ENCODE measurements at places on chromosomes 4 and X.

GRCh38 chr4:86185659-86186058 lies 174.2 kb downstream of the MAPK10 start:
- peak; percentile 5 for DNase-seq

GRCh38 chrX:9860826-9861225 lies 74.6 kb downstream of the SHROOM2 start:
- DNase-seq: no peak

DNA sequence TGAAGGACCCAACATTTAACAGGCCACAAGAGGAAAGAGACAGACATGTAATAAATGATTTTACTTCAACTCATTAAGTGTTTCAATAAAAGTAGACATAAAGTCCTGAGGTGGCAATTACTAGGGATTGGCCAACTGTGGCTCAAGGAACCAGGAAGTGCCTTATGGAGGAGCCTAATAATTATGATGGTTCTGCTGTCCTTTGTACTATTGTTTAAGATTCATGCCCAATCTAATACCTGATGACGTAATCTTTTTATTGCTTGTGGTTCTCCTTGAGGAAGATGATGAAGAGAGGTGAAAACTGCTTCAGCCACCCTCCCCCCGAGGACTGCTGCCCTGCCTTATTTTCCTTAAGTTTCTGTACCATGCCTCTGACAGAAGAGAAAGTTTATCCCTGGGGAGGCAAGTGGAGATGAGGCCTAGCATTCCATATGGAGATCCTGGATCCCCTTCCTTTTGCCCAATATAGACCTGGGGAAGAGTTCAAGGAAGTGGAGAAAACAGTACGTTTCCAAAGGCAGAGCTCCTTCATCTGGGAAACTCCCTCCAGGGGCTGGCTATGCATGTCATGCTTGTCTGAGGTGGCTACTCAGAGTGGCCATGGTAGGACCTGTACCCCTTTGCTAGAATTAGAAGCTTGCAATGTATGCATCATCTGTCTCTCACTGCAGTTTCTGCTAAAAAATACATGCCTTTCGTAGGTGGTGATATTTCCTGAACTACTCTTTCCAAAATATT lies 56.8 kb upstream of the FAT1 start:
- DNase-seq: no peak

DNA sequence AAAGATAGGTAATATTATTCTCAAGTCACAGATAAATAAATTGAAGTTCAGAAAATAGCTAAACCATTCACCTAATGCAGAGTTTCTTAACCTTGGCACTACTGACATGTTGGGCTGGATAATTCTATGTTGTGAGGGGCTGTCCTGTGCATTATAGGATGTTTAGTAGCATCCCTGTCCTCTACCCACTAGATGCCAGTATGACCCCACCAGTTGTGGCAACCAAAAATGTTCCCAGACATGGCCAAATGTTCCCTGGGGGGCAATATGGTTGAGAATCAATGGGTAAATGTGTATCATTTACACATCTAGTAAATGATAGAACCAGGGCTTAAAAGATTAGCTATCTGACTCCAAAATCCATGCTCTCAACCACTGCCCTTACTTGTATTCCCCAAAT lies 140.9 kb downstream of the COL4A6 start:
- DNase-seq: no peak

DNA sequence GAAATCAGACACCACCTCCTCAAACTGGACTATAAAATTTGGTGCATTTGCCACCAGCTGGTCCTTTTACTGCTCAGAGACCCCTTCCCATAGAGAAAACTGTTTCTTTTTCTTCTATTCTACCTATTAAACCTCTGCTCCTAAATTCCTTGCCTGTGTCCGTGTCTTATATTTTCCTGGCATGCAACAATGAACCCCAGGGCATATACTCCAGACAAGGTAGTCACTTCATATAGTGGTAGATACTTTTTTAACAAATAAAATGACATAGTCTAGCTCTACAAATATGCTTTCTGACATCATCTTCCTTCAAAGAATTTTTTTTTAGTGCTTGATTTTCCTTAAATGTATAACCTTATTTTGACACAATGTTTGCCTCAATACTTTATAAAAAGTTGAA lies 1402.9 kb upstream of the PABPC4L start:
- no peak for DNase-seq

DNA sequence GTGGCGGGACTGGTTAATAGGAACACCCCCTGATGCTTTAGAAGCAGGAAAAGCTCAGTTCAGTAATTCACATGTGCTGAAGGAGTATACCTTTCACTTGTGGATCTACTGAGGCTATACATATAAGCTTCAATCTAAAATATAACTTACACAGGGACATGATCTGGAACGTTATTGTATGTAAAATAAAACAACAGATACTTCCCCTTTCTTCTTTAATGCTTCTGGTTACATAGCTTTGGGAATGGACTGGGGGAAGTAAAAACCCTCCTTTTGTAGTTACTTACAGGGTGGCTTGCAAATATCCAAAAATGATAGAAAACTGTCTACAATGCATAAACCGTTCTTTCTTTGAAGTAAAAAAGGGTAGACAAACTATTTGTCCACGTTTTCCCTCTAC lies 1.9 kb downstream of the FGG start:
- no peak for DNase-seq

DNA sequence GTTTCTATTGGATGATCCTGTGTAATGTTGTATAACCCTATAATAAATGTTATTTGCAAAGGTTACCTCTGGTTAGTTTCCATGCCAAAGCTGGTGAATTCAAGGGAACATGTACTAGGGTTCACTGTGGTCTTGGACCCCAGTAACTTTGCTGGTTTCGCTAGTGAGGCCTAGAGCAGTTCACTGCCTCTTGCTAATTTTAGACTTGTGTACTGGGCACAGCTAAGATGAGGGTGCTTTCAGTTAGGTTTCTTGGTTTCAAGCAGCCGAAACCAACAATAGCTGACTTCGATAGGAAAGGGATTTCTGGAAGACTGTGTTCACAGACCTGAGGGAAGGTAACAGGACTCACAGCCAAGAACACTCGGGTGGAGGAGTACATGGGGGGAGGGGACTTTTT lies 215.5 kb upstream of the BCOR start:
- DNase-seq: no peak

DNA sequence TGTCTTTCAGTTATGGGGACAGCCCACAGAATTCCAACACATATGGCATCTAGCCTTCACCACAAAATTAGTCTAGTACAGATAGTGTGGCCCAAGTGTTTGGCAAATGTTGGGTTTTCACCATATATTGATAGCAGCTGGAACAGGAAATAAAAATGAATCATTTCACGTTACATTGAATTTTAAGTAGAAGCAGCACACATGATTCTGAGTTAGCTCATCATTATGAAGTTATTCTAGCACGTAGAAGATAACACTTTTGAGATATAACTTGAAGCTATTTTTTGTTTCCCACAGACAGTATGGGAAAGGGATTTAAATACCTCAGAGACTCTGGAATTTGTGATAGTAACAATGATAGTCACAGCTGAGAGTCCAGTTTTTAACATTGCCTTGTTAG lies 118.7 kb downstream of the FAT4 start:
- DNase-seq: no peak

DNA sequence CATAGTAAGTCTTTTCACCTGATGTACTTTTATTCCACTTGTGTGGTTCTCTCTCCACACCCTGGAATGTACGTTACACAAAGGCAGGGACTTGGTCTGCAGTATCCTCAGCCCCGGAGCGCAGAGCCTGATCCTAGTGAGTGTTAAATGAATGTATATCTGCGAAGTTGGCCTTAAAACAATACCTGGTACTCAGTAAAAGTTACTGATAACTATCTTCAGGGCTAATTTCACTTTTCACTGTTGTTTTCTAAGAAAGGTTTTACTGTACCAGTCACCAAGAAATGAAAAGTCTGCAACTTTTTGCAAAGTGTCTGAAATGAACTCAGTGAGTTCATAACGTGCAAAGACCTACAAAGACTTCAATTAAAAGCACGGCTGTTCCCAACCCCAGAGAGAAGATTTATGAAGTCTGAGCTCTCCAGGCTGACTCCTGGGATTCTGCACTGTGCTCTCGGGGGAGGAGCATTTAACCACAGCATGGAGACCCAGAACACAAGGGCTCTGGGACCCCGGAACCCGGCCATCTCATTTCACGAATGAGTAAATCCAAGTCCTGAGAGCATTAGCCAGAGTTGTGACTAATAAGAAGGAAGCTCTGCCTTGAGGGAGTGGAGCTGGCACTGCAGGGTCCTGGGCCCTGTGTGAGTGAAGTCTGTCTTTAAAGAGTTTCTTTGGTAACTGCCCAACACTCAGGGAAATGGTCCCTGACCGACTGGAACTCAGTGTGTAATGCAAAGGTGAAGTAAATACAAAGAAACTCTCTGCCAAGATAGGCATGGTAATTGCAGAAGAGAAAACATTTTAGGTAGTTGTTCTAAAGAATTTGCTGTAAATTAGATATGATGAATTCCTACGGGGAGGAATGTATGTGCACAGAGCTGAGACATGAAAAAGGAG lies 165.8 kb downstream of the NSUN7 start:
- no peak for DNase-seq

DNA sequence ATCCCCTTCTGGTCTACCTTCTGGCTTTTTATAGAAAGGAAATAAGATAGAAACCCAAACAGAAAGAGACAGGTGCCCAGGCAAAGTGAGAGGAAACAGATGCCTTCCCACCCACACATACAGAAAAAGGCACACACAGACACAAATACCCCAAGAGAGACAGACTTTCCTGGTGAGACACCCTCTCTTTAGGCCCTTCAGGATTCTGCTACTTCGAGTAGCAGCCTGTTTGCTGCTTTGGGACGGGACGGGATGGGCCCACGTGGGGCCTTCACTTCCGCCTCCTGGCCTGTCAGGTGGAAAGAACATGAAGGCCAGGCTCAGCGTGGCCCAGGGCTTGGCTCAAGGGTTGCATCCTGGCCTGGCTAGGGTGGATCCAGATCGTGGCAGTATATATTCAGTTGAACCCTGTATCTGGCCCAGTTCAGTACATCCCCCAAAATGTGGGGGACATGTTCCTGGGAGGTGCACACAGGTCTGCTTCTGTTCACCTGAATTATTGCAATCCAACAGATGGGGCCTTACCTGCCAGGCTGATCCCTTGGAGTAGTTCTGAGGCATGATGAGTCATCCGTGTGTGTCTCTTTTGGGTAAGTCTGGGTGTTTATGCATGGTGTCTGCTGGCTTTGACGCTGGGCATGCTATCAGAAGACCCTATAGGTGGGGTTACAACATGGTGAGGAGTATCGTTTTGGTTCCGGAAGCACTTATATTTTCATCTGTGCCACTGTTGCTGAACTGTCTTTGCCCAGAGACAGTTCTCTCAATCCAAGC lies 2.4 kb downstream of the ZNF275 start:
- DNase-seq: no peak

DNA sequence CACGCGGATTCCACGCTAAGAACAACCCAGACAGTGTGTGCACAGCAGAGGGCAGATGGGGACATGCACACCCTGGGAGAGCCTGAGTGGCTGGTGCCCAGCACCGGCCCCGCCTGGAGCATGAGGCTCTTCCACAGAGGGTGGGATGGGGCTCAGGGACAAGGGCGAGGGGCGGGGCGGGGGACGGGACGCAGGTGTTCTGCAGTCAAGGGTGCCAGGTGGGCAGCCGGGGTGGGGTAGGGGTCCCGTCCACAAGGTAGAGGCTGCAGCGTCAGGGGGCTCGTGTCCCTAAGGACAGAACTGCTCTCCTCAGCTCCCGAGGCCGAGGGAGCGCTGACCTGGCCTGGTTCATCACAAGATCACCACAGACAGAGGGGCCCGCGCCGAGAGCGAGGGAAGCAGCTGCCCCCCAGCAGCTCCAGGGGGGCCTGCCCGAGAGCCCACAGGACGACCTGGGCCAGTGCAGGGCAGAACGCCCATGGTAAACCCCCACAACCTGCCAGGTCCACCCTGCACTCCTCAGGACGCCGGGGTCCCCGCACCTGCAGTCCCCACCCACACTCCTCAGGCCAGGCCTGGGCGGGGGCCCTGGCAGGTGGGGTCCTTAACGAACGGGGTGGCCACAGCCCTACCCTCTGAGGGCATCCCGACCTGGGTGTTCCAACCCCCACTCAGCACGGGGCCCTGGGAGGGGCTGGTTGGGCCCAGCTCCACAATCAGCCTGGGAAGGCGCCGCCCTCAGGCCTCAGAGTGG lies 26.7 kb downstream of the CTBP1 start:
- no peak for DNase-seq

DNA sequence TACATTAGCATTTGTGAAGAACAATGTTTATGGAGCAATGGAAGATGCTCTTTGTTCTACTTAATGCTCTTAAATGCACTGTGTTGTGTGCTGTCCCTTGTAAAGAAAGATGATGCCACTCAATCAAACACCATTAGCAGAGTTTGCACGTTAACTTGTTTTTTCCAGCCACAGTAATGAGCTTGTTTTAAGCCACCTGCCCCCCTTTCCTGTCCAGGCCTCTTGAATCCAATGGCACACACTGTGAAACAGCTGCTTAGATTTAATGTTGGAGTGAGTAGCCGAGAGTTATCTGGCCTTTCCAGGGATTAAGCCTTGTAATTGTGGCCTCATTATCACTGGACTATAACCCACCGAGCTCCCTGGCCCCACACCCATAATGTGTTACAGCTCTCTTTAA lies 86.0 kb downstream of the PAK3 start:
- DNase-seq: no peak

DNA sequence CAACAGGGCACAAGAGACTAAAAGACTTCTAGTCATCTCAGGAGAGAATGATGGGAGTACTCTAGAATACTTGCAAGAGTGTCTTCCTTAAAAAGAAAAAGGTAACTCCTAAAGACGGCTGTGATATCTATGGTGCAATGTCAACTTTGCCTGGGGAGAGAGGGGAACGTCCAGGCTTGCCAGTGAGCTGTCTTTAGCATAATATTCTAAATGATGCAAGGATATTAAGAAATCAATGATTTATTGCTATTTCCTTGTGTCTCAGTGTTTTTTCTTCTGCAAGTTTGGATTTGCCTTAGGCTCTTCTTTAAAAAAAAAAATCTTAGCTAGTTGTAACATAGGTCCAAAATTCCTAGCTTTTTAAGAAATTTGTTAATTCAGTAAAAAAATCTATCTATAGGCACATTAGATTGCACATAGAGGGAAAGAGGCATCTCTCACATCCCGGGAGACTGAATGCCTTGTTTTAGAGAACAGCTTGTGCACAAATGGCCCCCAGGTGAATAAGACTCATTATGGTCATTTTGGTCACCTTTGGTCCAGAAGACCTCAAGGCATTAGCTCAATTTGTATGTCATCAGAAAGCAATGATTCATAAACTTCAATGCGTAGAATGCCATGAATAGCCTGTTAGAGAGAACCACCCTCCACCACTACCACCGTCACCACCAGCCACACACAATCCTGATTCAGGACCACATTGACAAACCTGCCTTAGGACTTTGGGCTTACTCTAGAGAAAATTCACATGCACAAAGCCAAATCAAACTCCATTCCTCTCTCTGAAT lies 104.1 kb downstream of the PALLD start:
- DNase-seq: peak; percentile 46

GRCh38 chrX:95884186-95884585 lies 800.5 kb upstream of the DIAPH2 start:
- DNase-seq: no peak

GRCh38 chr4:85486425-85487086 lies 11.6 kb downstream of the ARHGAP24 start:
- DNase-seq: peak; percentile 84

Measured in umbilical cord (tissue), 2 donors.